Activated CD4-positive, alpha-beta T cell treated with anti-CD3 and anti-CD28 coated beads, Interleukin-2, amount 50 U/mL, for 4 hours (primary cell): ENCODE measurements at places on chromosomes 11 and 22.

- DNase-seq: no peak
These were observed 55.4 kb upstream of the JAM3 start for GRCh38 chr11:134013518-134013917.

- DNase-seq: no peak
These were observed 188.2 kb upstream of the TBCEL start for GRCh38 chr11:120835601-120836228.

GRCh38 chr11:65528819-65529350 is 4.0 kb downstream of the SCYL1 start:
- no peak for DNase-seq

GRCh38 chr11:46272816-46273427 is 4.5 kb upstream of the CREB3L1 start:
- DNase-seq: no peak

DNA sequence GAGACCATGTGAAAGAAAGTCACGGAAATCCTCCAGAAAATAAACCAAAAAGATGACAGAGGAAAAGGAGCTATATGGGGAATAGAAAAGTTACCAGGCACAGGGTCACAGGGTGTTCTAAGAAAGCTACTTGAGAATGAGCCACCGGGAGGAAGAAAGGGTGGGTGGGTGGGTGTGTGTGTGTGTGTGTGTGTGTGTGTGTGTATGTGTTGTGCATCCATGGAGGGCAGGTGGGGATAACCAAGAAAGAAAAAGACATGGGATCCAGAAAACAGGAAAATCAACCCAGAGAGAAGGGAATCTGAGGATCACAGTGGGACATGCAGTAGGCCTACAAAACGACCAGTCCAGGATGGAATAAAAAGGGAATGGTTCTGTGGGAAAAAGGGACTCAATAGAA is 3.7 kb downstream of the APOL2 start:
- DNase-seq: no peak

DNA sequence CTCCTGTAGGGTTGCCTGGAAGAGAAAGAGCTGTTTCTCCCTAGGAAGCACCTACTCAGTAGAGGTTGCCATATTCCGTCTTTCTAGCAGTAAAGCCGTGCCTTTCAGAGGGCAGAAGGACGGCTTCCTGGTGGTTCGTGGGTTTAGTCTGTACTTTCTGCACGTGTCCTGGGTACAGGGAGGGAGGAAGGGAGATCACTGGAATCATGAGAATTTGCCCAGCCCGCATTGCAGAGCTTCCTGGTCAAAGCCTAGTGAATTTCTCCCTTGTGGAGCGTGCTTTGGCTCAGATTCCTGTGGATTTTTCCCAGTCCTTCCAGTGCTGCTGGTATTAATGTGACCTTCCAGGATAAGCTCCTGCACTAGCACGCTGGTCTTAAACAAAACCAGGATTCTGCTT is 44.9 kb downstream of the GRAMD1B start:
- no peak for DNase-seq

- no peak for DNase-seq
These were observed 145.7 kb downstream of the TRPC6 start for GRCh38 chr11:101438126-101438525.

- no peak for DNase-seq
These were observed 43.2 kb downstream of the MACROD1 start for GRCh38 chr11:64122411-64123410.

GRCh38 chr11:65911682-65912568 is 6.9 kb downstream of the C11orf68 start:
- no peak for DNase-seq

DNA sequence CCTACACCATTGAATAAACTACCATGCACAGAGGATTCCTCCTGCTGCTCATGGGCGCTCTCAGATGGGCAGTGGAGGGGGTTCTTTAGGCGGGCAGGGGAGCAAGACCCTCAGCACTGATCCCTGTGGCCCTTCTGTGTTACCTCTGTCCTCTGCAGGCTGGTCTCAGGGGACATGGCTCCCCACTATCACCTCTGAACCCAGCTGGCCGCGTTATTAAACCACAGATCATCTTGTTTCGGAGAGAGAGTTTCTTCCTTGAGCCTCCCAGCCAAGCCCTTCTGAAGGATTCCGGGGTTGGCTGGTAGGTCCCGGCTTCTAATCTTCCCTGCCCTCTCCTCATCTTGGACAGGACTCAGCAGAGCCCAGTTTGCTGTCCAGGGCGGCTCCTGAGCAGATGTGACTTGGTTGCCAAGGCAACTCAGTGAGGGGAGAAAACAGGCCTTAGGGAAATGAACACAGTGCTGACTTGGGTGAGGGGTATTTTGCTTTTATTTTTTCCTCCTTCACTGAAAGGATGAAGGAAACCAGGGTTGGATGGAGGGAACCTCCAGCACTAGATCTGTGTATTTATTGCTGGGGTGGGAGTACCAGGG is 13.3 kb downstream of the APOL3 start:
- DNase-seq: no peak

GRCh38 chr11:97963528-97964331 is 1057.0 kb upstream of the CNTN5 start:
- DNase-seq: no peak

- no peak for DNase-seq
These were observed 23.5 kb downstream of the SHISA8 start for GRCh38 chr22:41891407-41891806.

DNA sequence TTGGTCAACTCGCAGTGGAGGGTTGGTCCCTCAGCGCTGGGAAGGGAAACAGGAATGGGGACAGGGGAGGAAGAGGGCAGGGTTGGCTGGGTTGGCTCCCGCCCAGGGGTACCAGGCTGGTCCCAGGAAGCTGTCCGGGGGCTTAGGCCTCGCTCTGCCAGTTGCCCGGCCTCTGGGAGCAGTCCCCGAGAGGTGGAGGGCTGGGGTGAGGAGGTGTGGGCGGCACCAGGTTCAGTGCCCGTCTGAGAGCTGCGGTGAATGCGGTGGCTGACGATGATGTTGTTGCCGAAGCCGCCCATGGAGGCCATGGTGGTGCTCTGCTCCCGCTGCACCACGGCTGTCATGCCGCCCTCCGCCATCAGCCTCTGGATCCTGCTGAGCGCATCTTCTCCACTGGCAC is 6.0 kb upstream of the CHRM4 start:
- no peak for DNase-seq

DNA sequence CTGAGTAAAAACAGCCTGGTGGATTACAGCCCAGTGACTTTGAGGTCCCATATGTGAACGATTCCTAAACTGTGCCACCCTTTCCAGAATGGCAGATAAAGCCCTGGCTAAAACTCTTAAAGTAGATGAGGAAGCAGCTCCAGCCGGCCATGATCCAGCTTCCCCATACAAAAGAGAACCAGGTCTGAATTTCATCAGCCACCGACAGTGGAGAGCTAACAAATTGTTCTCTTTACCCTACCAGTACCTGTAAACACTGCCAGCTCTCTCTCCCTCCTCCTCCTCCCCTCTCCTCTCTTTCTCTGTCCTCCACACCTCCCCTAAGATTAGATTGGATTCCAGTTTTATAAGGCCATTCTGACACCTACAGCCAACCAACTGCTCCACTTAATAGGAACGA is 176.9 kb downstream of the DSCAML1 start:
- no peak for DNase-seq

DNA sequence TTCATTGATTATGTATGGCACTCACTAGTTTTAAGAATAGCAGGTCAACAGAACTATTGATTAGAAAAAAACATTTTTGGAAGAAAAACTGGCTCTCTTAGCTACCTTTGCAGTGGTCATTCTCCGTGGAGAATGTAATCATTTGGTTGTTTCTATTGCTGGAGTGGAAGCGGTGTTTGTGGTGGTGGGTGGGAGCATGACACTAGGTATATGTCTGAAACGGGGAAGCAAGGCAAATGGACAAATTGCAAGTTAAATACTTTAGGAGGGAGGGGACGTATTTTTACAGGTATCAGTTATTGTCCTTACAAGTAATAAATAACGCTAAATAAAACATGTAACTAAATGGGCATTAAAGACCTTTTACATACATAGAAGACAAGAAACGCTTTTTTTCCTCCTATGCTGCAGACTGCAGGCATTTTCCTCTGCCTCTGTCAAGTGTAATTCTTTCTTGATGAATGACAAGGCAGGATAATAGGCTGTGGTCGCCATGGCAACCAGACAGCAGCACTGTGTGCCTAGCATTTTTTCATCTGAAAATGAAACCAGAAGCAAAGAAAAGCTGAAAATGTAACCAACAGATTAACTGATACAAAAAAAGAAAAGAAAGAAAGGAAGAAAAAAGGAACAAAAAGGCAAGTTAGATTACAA is 46.2 kb downstream of the BLID start:
- DNase-seq: no peak

DNA sequence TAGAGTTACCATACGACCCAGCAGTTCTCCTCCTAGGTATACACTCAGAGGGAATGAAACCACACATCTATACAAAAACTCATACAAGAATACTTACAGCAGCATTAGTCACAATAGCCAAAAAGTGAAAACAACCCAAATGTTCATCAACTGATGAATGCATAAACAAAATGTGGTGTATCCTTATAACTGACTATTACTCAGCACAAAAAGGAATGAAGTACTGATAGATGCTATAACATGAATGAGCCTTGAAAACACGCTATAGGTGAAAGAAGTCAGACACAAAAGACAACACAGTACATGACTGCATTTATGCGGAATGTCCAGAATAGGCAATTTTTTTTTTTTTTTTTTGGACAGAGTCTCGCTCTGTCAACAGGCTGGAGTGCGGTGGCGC is 23.1 kb downstream of the NCAPD3 start:
- no peak for DNase-seq

GRCh38 chr22:48957311-48957986 is 870.2 kb downstream of the BRD1 start:
- DNase-seq: no peak

DNA sequence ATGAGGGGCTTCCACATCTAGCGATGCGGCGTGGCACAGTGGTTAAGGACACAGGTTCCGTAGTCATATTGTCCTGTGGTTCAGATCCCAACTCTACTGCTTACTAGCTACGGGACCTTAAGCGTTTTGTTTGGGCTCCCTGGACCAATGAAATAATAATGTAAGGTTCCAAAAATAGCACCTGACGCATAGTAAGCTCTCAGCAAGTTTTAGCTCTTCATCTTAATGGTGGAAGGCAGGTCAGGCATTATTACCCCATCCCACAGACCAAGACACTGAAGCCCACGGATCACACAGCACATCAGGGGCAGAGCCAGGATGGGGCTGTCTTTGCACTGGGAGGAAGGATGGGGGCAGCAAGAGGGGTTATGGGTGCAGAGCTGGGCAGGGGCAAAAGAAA is 13.0 kb downstream of the DNAJB13 start:
- no peak for DNase-seq

DNA sequence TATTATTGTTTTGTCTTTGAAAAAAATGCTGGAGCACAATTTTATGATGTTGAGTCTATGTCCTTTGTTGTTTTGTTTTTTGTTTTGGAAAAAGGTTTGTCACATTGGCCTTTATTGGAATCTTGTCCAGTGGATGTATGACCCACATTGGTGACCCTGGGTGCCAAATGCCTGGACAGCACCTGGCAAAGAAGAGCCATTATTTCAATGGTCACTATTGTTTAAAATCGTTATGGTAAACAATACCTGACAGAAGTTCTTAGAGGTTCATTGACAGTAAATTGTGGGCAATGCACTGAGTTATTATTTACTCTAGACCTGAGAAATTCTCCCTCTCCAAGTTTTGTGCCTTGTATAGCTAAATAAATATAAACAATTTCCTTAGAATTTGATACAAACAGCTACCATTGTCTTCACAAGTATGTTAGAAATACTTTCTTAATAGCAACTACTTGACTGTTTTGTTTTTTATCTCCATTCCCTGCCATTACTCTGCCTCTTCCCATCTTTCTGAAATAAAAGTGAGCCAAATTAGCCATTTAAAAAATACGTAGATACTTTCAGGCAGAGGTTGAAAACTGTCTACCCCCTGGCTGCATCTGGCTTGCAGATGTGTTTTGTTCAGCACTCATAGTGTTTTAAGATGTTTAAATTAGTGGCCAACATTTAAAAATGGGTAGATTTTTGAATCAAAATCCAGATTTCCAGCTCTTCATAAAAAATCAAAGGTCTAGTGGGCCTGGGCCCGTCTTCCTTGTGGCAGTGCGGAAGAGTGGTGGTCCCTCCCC is 39.9 kb downstream of the BMAL1 start:
- no peak for DNase-seq

DNA sequence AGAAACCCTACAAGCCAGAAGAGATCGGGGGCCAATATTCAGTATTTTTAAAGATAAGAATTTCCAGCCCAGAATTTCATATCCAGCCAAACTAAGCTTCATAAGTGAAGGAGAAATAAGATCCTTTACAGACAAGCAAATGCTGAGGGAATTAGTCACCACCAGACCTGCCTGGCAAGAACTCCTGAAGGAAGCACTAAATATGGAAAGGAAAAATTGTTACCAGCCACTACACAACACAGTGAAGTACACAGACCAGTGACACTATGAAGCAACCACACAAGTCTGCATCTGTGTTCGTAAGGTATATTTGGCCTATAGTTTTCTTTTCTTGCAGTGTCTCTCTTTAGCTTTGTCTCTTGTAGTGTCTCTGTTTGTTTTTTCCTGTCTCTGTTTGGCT is 29.0 kb downstream of the TMEM225 start:
- no peak for DNase-seq

DNA sequence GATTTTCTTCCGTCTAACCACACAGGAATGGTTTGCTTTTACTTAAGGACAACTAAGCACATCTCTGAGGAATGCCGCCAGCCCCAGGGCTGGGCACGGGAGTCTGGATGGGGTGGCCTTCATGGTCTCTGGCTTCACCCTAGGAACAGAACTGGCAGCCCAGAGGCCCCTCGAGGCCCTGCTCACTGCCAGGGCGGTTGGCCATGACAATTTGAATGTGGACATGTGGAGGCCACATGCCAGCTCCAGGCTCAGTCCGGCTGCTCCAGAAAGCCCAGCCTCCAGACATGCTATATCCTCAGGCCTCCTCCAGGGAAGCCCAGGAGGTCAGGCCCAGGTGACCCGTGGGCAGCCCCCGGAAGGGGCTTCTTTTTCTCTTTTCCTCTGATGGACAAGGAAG is 84.0 kb upstream of the FGF3 start:
- no peak for DNase-seq

DNA sequence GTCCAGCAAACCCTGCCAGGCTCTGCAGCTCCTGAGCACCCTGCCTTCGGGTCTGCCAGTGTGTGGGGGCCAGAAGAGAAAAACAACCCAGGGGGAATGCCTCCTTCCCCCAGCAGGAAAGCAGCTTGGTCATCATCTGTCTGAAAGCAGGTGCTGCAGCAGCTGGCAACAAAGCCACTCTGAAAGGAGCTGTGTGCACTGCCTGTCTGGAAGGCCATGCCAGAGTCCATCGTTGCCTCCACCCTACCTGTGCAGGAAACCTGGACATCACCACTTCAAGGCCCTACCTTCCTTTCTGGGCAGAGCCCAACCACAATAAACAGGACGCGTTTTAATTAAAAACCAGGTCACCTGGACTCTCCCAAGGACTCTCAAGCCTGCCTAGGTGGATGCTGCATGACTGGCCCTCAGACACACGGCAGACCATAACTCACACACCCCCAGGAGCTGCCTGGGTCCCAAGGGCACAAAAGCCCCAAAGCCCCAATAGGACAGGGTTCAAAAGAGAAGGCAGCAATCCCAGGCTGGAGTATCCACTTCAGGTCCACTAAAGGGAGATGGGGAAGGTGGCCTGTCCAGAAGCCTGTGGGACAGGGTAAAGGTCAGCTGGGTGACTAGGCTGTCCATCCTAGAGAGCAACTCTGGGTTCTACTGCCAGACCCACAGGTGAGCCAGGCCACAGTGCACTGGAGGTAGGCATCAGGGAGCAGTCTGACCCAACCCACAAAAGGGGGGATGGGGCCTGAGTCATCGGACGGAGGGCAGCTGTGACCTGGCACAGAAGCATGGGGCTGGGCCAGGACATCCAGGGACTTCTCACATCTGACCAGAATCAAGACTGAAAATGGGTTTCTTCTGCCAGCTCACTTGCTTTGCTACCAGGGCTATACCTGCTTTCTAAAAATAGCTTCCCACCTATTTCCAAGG is 6.1 kb downstream of the GNB1L start:
- no peak for DNase-seq
